ENCODE measurements at places on chromosomes 2 and 18. TPM values are rescaled to one million over a fixed set of nuclear protein-coding genes. Genes with fewer than 3 reads are reported as not detected.

Gene FHL2
- 4.4 TPM for total RNA-seq

Gene ASB18
- total RNA-seq, result 0.78 TPM

Gene TEX44
- not detected for total RNA-seq

Gene FTCDNL1
- 3.3 TPM for total RNA-seq

Gene LOXL3
- 16.1 TPM for total RNA-seq

Gene CD8B2
- total RNA-seq, result not detected

Gene AMER3
- total RNA-seq, result 32.8 TPM

Gene ASB3
- total RNA-seq, result 130 TPM

Gene CXCR1
- total RNA-seq, result not detected

Gene KCNJ3
- total RNA-seq, result 22.8 TPM

- no peak for DNase-seq
Observed at GRCh38 chr2:31812051-31812798, 198.6 kb downstream of the MEMO1 start.

DNA sequence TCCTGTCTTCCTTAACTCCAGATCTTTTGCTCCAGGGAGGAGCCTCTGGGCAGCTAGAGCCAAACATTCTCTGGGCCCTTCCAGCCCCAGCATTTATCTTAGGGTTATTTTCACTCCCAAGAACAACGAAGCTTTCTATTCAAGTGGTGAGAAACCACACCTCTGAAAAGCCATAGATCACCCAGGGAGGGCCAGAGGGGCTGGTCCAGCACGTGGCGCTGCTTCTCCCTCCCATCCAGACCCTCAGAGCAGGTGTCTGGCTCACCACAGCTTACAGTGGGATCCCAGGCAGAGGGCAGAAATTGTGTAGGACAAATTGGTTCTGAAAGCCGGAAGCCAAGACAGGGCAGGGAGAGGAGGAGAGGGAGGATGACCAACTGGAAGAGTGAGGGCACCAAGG is 74.0 kb upstream of the PKDCC start:
- no peak for DNase-seq

- DNase-seq, result no peak
Observed at GRCh38 chr2:200728630-200729029, 83.1 kb upstream of the BZW1 start.

DNA sequence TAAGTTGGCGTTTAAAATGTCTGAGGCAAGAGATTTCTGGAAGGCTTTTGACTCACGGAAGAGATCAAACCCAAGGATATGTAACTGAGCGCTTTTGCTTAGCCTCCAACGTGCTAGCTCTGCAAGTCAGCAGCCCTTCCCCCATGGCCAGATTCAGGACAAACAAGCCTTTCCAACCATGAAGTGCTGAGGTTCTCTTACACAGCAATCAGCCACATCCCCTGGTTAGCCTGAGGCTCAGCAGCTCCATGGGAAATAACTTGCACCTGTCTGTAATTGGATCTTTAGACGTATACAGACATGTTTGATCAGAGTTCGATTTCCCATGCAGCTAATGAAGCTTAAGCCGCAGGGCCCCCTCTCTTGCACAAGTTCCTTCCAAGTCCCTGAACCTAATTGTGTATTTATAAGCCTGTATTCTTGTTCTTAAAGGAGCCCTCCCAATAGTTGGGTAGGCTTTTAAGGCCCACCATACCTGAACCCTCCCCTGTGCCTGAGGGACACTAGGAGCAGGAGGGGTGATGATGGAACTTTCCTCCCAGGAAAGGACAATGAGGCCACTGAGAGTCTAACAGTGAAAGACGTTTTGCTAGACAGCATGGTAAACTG is 2.1 kb upstream of the TMEM131 start:
- no peak for DNase-seq

GRCh38 chr18:37253394-37254235 is 312.0 kb downstream of the CELF4 start:
- no peak for DNase-seq

DNA sequence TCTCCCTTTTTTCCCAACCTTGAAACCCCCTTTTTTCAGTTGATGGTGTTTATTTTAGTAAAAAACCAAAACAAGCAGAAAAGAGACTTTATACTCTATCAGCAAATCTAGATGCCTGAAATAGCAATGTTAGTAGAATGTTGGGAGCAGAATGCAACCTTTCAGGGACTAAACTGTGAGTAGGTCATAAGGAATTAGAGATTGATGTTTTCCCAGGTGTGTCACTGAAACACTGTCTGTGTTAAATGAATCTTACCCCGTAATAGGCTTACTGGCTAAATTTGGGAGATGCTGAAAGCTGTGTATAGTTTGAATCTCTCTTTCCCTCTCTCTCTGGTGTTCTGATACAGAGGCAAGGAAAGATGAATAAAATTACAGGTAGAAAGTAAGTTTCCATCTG is 43.8 kb downstream of the AGFG1 start:
- DNase-seq, result no peak

- no peak for DNase-seq
Observed at GRCh38 chr18:11322716-11323115, 173.3 kb upstream of the PIEZO2 start.

DNA sequence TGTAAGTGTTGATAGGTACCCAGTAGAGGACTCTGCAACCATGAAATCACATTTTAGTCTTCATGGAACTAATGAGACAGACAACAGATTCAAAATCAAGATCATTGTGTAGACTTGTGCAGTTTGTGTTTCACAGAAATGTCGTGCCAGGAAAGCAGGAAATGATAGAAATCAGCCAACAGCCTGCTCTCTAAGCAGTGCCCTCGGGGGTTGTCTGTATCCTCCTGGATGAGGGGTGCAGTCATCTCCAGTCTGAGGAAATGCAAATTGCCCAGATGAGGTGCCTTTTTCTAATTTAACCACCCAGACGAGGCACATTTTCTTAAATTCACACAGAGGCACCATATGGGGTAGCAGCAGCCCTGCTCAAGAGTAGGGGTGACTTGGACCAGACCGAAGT is 663.1 kb downstream of the XIRP2 start:
- no peak for DNase-seq

DNA sequence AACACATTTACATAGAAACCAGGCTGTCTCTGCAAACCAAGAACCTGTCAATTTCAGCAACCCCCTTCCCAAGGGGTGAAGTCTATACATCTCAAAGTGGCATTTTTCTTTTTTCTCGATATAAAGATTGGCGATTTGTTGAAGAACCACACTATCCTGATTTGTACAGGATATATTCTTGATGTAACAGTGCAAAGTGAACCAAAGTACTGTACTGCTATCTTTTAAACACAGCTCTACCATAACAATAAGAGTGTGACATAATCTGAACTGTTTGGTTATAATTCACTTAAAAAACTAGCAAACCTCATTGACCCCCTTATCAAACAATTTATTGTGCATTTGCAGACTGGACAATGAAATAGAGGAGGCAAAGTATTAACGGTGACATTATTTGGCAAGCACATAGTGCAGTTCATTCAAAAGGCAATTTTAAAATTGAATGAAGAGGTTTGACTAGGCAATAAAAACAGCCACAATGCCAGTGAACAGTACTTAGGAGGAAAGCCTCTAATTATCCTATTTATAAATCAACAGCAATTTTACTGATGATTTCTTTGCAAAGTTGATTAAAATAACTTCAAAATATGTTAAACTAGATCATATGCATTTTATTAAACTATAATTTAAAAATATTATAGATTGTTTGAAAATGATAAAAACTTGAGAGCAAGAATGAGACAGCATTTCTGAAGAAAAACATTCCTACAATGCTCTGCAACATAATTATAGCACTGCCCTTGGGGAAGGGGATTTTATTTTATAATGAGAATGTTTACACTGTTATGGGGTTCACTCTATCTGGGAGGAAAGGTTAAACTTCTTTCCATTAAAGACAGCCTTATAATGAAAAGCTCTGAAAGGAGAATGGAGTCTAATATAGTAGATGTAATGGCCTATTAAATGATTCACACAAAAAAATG is 440.9 kb downstream of the ZEB2 start:
- no peak for DNase-seq

DNA sequence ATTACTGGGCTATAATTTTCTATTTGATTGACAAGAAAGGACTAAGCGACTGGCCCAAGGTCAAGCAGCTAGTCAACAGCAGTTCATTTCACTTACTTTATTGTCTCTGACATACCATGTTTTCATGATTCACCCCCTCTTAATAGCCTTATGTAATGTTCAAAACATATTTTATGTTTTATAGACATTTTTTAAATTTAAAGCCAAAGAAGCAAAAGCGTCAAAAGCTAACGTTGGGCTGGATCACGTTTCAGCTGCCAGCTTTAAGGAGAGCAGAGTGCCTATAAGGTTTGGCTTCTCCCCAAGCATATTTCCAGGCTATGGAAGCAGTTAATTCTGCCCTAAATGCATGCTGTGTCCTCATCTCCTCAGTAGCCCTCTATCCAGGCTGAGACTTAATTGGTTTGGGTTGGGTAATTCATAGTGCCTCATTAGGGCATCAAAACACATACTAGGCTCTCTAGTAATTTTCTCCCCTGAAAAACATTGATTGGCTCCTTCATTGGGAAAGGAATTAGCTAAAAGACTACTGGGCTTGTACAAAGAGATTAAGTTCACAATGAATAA is 94.8 kb upstream of the CREB1 start:
- DNase-seq, result no peak

GRCh38 chr18:13514558-13514957 is 211.8 kb downstream of the FAM210A start:
- no peak for DNase-seq

DNA sequence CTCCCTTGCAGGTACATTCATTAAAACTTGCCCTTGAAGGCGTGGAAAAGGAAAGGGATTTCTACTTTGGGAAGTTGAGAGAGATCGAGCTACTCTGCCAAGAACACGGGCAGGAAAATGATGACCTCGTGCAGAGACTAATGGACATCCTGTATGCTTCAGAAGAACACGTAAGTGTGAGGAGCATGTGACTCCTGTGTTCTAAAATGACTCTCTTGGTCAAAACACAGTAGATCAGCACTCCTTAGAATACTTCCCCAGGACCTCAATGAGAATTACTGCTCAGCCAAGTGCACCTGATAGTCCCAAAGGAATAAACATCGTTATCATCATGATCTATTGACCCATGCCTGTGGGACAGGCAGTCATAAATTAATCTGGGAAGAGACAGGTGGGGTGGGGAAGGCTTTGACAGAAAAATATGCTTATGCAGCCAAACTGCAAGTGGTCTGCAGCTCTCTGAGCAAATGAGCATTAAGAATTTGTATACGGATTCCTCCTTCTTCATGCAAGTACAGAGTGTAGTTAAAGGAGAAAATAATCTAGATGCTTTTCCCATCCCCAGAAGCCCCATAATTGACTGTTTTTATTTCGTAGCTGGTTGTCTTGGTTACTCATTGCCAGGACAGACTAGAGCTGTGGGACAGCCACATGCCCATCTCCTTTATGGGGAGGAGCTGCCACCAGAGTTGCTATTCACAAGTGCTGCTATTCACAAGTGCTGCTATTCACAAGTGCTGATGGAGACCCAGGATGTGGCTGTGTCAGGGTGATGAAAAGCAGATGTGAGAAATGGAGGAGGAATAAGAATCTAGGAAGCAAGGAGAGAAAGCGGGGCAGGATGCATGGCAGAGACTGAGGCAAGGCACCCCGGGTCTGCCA is 91.0 kb downstream of the MAPRE2 start:
- no peak for DNase-seq

GRCh38 chr18:34884436-34884835 is 156.8 kb upstream of the MAPRE2 start:
- no peak for DNase-seq

DNA sequence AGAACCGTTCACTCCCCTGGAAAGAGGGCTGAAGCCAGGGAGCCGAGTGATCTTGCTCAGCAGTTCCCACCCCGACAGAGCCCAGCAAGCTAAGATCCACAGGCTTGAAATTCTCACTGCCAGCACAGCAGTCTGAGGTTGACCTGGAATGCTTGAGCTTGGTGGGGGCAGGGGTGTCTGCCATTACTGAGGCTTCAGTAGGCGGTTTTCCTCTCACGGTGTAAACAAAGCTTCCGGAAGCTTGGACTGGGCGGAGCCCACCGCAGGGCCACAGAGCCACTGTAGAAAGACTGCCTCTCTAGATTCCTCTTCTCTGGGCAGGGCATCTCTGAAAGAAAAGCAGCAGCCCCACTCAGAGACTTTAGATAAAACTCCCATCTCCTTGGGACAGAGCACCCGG is 180.8 kb downstream of the WDR7 start:
- no peak for DNase-seq

- no peak for DNase-seq
Observed at GRCh38 chr2:143843686-143844085, 676.2 kb downstream of the ZEB2 start.

GRCh38 chr2:99404039-99404796 is 67.0 kb downstream of the EIF5B start:
- DNase-seq, result no peak

DNA sequence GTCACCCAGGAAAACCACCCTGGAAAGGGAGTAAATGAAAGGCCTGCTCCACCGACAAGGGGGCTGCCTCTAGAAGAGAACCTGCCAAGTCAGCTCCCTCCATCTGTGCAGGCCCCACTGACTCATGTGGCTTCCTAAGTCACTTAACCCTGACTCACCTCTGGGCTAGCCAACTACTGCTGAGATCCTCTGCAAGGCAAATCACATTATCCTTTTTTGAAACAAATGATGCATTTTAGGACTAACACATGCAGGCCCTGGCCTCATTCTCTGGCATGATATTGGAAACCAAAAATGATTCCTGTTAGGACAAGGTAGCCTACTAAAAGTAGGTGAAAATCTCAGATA is 474.6 kb downstream of the EPHA4 start:
- DNase-seq, result no peak

DNA sequence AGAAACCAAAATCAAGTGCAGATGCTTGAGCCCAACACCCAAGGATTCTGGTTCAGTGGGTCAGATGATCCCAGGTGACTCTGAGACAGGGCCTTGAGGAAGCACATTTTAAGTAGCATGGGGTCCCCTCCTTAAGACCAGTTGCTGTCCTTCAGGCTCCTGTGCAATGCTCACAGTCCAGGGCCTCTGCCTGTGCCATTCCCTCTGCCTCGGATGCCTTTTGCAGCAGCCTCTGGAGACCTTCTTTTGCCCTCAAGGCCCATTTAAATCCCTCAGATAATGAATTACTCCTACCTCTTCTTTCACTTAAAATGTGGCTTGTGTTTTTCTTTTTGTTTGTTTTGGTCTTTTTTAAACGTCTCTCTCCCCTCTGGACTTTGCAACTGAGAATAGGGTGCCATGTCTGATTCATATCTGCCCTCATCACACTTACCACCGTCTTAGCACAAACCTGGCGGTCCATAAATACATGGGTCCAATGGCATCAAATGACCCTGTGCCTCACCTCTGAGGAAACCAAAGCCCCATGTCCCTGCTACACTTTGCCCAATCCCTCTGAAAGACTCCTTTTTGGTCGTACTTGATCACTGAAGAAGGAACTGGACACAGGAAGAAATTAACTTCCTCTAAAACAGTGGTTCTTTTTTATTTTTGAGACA is 14.2 kb downstream of the ACTG2 start:
- DNase-seq, result no peak

GRCh38 chr2:196703695-196704094 is 64.2 kb downstream of the CCDC150 start:
- no peak for DNase-seq

- no peak for DNase-seq
Observed at GRCh38 chr18:12911025-12911928, 27.2 kb upstream of the PTPN2 start.

All from occipital lobe (tissue), 3 donors.